ENCODE measurements at places on chromosomes 1 and 21.

DNA sequence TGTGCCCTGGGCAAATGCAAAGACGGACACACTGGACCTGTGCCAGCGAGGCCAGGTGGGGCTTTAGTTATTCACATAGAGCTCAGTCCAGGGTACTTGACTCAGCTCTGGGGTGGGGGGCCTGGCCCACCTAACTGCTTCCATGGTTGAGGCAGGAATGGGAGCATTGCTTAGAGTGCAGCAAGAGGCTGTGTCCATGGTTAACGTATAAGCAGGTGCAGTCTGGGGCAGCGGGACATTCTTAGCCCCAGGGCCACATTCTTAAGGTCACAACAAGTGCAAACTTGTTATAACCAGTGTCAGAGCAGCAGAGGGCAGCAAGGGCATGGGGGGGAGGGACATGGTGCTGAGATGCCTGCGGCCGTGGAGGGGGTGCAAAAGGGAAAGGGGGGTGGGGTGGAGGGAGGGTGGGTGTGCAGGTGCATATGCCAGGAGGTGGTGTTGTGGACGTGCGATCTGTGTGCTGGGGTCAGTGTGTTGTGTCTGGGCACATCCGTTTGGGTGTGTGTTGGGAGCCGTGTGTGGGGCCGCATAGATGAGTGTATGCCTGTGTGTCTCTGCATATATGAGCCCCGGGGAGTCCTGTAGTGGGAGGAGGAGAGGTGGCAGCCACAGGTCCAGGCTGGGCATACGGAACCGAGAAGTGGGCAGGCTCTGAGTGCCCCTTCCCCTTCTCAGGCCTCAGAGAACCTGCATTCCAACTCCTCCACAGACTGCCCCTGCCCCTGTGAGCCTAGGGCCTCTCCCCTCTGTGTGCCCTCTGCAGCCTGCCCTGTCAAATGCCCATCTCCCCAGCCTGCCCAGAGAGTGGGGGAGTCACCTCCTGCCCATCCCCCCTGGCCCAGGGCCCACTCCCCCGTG is 8.4 kb downstream of the KCNJ10 start:
- no peak for DNase-seq

DNA sequence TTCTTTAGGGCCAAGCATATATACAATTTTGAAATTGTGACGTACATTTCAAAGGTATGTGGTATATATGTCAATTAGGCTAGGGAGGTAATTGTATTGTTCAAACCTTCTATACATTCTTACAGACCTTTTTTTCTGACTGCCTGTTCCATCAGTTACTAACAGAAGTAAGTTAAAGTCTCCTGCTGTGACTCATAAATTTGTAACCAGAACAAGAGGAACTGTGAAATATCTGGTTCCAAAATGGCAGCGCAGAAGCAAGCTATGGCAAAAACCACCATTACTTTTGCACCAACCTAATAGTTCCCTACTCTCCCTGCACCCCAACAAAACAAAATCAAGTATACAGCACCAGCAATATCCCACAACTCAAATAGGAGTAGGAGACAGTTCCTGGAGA is 93.6 kb downstream of the ENAH start:
- no peak for DNase-seq

DNA sequence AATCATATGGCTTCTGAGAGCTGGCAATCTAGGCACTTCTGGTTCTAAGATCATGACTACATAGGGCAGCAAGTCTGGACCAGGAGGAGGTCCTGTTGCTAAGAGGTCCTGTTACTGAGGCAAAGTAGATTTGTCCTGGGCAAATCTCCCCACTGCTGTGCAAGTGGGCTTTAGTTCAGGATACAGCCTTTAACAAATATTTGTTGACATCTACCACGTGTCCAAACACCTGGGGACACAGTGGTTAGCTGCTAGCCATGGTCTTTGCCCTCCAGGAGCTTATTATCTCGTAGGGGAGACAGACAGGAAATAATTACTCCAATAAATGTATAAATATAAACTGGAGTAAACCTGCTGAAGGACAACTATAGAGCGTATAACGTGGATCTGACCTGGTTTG is 3.2 kb downstream of the CGN start:
- DNase-seq: no peak

GRCh38 chr1:40059338-40059959 is 18.9 kb downstream of the CAP1 start:
- DNase-seq: no peak

- no peak for DNase-seq
Measured at GRCh38 chr1:195828325-195828724, 779.9 kb downstream of the KCNT2 start.

DNA sequence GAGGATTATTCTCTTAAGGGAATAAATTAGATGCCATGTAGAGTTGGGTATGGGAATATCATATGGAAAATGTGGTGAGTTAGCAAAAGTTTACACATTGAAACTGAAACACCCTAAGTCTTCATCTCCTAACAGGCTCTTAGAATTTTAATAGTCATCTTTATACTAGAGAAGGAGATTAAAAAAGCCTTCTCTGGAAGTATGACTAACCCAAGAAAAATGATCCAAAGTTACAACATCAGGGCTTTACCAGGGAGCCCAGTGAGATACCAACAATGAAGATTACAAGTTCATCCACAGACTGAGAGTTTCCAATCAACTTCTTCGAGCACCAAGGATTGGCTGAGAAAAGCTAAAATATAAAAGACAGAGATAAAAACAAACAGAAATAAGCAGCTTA is 70.0 kb upstream of the KIAA0040 start:
- DNase-seq: no peak

DNA sequence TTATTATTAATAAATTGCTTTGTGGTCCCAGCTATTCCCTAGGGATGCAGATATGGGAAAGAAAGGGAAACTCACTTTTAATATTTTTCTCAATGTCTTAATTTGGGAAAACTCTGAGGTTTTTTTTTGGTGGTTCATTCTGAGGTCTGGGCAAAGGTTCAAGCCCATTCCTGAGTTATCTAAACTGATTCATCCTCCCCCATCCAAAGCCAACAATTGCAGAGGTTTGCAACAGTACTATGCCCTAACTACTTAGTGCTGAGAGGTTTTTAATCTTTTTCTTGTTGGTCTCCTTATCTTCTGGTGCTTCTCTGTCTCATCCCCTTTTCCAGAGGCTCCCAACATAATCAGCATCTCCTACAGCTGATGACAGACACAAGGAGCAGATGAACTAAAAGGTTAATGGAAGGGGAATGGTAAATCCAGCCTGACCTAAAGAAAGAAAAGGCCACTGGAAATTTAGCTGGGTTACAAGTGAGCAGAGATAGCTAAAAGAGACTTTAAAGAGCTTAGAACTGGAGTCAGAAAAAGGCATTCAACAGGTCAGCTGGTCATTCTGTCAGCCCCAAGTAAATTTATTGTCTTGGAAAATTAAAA is 390.4 kb downstream of the TGFB2 start:
- DNase-seq: no peak

DNA sequence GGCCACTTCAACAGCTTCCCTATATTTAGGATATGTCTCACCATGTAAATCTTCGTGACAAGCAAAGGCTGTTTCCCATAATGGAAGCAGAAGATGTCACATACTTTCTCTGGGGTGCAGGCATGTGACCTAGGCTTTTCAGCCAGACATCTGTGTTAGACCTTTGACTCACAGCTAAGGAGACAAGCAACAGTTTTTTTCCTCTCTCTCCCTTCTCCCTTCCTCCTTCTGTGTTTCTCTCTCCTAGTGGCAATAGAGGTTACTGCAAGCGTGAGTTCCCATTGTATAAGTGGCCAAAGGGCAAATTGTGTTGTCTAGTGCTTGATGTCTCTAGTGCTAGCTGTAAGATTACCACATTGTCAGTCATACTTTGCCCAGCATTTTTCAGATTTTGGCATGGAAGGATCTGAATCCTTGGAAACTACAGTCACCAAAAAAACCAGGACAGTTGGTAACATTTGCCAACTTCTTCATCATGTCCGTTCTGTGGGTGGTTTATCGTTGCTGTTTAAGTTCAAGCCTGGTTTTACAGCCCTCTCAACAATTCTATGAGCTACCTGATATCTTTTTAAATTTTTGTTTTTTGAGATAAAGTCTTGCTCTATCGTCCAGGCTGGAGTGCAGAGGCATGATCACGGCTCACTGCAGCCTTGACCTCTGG is 44.4 kb upstream of the RABGAP1L start:
- peak; percentile 21 for DNase-seq

DNA sequence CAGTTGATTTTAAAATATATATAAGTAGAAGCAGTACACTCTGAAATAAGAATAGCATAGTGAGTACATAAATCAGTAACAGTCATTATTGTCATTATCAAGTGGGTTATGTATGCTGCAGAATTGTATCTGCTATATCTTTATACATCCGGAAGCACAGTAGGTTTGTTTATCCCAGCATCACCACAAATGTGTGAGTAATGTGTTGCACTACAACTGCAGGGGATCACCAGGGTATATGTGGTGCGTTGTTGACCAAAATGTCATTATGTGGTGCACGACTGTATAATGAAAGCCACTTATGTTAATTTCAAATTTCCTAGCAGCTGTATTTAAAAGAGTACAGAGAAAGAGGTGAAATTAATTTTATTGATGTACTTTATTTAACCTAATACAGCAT is 87.7 kb upstream of the GADD45A start:
- DNase-seq: no peak

DNA sequence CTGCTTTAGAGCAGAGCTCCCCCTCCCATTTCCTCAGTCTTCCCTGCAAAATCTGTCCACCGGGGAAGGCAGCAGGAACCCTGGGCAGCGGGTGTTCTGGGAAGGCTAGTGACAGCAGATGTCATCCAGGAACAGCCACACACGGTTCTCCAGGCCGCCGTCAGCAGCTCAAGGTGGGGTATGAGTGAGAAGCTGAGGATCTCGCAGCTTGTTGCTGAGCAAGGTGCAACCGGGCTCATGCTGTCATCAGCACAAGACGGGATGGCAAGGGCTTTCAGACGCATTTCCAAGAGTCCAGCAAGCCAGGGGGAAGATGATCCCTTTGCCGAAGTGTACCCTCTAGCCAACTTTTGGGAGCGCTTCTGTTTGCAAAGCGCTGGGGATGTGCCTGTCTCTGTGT is 23.0 kb upstream of the SPSB1 start:
- DNase-seq: no peak

GRCh38 chr1:2300004-2300771 is 72.1 kb downstream of the SKI start:
- DNase-seq: peak; percentile 82

- DNase-seq: peak; percentile 21
Measured at GRCh38 chr1:52904927-52905698, 16.4 kb downstream of the ECHDC2 start.

DNA sequence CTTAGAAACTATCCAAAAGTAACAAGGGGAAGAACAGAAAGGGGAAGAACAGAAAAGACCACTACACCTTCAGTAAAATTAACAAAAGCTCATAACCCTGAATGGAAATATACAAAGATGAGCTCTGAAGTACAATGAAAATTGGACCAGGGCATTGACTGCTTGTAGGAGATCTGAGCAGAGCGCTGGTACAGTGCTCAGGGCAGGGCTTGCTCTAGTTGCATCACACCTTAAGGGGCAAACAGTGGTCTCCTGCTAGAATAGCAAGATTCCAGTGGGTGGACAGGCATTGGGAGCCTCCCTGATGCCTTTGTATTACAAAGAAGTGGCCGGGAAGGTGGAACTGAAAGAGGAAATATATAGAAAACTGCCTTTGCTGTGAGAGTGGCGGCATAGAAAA is 111.9 kb upstream of the RGS1 start:
- DNase-seq: no peak

GRCh38 chr1:211704543-211704942 is 29.1 kb upstream of the NEK2 start:
- no peak for DNase-seq

GRCh38 chr1:233140974-233141373 is 154.6 kb downstream of the PCNX2 start:
- DNase-seq: no peak

- DNase-seq: no peak
Measured at GRCh38 chr1:201013031-201013485, 10.5 kb downstream of the KIF21B start.

GRCh38 chr21:37593740-37594471 is 227.3 kb downstream of the DYRK1A start:
- no peak for DNase-seq

- DNase-seq: no peak
Measured at GRCh38 chr1:64935551-64936155, 30.7 kb downstream of the JAK1 start.

GRCh38 chr1:31769720-31770390 is 5.7 kb upstream of the ADGRB2 start:
- no peak for DNase-seq

DNA sequence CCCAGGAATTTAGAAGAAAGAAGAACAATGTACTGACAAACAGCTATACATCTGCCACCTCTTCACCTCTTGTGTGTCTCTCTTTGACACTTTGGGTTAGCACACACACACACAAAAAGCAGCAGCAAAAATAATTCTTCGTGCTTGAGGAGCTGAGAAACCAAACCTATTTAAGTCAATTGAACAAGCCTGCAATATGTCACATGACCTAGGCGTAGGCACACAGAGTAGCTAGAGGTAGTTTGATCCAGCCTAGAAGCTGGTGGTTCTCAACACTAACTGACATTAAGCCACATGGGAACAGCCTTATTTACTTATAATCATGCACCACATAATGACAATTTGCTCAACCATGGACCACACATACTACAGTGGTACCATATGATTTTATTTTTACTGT is 32.3 kb downstream of the RRAGC start:
- DNase-seq: no peak

All from stimulated activated CD4-positive, alpha-beta T cell treated with anti-CD3 and anti-CD28 coated beads, Interleukin-4, amount 100 ng/mL, for 24 hours (primary cell).